Kidney tubule cell (primary cell): ENCODE measurements at places on chromosomes 13 and 19.

GRCh38 chr19:811506-812048 lies 10.2 kb downstream of the PLPPR3 start:
- DNase-seq, result no peak

- no peak for DNase-seq
Measured at GRCh38 chr13:29564373-29564772, 31.1 kb downstream of the SLC7A1 start.

DNA sequence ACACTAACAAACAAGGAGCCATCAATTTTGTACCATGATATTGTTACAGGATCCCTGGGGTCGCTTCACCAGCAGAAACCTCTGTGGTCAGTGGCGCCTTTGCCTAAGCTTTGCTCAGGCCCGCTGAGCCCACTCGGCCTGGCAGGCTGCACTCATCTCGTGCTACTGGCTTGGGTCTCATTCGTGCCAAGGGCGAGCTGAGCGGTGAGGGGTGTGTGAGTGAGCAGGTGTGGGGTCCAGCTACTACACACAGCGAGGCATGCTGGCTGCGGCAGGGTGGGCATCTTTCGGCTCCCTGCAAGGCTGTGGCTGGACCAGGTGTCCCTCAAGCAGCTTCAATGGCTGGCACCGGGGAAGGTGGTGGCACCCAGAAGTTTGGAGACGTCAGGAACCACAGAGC lies 19.1 kb downstream of the CPB2 start:
- DNase-seq, result no peak

DNA sequence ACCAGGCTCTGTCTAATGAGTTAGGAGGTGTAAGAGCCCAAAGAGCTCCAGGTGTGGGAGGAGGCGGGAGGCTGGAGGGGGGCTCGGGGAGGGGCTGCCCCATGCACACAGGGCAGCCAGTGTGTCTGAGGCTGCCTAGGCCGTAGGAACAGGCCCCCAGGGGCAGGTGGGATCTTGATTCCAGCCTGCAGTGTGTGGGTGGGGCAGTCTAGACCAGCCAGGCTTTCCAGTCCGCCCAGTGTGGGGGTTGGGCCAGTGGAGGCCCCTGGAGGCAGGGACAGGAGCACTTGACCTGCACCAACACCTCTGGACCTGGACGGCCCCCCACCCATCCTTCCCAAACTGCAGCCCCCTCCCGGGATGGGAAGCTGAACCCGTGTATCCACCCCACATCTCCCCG lies 5.4 kb upstream of the CAMSAP3 start:
- DNase-seq, result no peak

DNA sequence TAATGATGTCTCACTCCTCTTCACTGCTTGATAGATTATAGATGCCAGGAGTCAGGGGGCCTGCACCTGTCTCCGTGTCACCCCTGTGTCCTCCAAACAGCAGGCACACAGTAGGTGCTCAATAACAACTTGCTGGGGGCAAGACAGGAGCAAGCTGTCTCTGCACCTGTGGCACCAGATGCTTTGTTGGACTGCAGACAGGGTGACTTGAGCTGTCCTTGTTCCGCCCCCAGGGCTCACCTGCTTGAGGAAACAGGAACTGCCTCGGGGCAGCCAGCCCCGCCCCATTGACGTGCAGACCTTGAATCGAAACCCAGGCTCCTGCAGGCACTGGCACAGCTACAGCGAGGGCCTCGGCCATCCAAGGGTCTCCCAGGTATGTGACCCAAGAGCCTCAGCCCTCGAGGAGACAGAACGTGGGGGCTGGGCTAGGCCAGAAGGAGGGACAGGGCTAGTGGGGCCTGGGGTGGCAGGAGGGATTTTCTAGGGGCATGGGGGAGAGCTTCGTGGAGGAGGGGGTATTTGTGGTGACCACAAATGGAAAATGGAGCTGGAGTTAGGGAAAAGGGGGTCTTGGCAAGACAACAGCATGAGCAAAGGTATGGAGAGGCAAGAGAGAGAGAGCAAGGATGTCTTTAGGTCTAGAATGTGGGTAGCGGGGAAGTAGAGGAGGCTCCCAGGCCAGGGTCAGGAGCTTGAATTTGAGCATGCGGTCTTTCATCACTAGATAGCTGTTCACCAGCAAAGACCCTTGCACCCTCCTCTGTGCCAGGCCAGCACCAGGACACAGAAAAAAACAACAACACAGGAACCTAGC lies at the start of gene HSH2D:
Gene HSH2D (plus strand): TSS at position 287 of the 817 bp plus-strand sequence. CDS start 5,066 bp downstream, outside the sequence.
- DNase-seq, result peak; percentile 80

- no peak for DNase-seq
Measured at GRCh38 chr13:39811051-39811450, 155.6 kb downstream of the COG6 start.

GRCh38 chr19:9885077-9885552 lies 50.0 kb downstream of the PIN1 start:
- DNase-seq, result no peak

DNA sequence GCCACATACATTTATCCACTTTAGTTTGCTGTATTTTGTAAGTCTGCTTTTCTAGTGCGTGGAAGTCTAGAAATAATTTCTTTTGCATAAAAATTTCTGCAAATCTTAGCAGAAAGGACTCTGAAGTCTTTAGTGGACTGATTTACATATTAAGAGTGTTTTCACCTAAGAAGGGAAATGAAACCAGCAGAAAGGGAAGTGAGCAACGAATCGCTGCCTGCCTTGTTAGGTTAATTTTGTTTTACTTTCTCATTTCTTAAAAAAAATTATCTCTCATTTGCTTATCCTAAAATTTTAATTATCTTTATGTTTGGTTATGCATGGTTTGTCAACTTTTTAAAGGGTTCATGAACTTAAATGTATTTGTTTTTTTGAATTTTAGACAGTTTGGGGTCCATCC lies 767 bp upstream of the GPR18 start:
- DNase-seq, result no peak

- no peak for DNase-seq
Measured at GRCh38 chr19:23305555-23305954, 55.4 kb upstream of the ZNF724 start.

DNA sequence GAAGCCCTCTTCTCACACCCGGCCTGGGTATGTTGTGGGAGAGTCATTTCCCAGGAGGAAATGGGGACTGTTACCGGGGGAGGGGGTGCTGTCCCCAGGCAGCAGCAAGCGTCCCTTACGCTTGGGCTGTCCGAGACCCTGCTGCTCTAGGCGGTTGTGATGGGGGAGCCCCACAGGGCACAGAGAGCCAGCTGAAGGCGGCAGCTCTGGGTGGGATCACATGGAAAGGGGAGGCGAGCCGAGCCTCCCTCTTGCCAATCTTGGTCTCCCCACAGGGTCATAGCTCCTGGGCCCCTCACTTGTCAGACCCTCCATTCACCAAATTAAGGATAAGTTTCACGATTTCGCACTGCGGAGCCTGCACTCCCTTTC lies 22.0 kb downstream of the EPN1 start:
- DNase-seq, result no peak

DNA sequence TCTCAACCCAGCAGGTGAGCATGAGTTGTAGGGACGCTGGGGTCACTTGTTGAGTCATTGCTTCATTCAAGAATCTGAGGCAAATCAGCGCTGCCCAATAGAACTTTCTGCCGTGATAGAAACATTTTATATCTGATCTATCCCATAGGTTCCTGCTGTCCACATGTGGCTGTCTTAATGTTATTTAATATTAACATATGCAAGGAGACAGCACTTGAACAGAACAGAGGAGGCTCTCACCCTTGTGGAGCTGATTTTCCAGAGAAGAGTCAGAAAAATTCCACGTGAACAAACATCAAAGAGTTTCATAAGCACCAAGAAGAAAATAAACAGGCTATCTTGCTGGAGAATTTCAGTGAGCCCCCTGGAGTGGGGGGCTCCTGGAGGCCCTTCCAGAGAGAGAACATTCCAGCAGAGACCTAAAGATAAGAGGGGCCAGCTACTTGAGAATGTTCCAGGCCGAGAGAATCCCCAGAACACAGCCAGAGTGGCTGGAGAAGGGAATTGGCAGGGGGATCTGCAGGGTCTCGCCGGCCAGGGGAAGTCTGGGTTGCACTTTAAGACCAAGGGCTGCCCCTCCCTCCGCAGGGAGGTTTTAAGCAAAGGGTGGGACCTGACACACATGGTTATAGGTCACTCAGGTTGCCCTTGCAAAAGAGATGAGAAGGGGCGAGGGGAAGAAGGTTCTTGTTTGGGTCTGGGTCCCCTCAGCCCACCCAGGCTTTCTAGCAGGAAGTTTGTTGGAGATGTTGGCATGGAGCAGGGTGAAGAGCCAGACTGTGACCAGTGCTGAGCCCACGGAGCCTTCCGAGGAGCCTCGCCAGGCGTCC lies 135.7 kb downstream of the CRYL1 start:
- DNase-seq, result no peak

DNA sequence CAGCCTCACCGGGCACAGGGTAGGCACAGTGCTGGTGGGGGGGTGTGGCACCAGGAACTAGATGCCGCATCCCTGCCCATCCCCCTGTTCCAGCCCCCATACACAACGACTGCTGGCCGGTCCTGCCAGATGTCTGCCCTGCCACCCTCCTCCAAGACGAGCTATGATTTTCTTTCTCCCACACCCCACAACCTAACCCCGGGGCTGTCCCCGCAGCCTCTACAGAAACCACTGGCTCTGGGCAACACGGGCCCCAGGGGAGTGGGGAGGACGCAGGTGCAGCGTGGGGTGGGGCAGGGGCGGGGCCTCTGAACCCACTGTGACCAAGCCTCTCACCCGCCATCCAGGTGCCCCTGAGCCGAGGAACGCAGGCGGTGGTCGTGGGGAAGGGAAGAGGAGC lies 15.5 kb downstream of the PGLS start:
- DNase-seq, result no peak

GRCh38 chr13:97934590-97934989 lies 18.9 kb upstream of the IPO5 start:
- DNase-seq, result no peak

DNA sequence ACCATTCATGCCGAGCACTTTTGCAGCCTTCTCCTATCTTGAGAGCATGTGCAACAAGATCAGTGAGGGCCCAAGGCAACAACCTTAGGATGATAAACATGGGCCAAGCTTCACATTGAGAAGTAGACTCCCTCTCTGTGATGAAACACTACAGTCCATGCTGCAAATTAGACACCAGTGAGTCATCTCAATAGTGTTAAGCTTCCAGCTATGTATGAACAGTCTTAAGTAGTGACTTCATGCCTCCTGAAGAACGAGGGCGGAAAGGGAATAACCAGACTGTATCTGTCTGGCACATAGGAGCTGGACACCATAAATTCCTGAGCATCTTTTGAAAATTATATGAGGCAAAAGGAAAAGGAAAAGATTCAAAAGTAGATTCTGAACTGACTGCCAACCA lies 309.9 kb upstream of the SLITRK1 start:
- DNase-seq, result peak; percentile 53

DNA sequence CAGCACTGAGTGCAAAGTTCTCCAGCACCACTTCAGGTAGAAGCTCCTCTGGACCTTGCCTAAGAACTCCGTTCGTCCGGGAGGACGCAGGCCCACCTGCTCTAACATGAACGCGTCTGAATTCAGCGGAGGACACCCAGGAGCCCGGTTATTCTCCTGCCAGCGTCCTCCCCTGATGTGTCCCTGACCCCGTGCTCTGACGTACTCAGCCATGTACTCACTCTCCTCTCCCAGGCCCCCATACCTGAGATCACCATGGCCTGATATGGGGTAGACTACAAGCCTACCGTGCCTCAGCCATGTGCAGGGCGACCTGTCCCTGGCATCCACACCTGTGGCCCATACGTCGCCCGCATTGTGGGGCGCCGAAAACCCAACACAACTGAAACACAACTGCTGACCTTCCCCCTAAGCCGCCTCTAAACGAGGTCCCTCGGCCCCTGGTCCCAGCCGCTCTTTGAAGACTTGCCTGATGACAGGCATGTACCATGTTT lies 744 bp upstream of the ZNF584 start:
- DNase-seq, result peak; percentile 22

DNA sequence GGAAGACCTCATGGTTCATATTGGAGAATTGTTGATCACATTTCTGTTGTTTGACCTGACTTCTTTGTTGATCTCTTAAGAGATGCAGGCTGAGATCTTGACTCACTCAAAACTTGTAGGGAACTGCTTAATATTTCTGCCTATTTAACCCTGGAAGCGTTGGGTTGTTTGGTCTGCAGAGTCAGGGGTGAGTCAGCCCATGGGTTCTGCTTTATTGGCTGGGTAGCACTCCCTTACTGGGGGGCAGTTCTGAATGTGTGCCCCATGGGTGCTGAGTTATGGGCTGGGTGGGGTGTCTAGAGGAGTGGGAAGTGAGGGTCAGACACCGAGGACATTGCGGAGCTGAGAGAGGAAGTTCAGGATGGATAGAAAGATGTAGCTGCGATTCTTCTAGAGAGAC lies 87.9 kb downstream of the LRCH1 start:
- peak; percentile 82 for DNase-seq

GRCh38 chr13:38990693-38991092 lies at the start of gene STOML3:
Gene STOML3, minus strand, starts transcription at chr13:38990831. Its CDS starts 110 bp downstream, at chr13:38990721.
- DNase-seq, result no peak

GRCh38 chr13:99399623-99399974 lies 92.4 kb upstream of the GPR183 start:
- no peak for DNase-seq

GRCh38 chr19:10191347-10191746 lies 3.4 kb downstream of the DNMT1 start:
- no peak for DNase-seq

- DNase-seq, result peak; percentile 85
Measured at GRCh38 chr19:575527-576506, 3.4 kb downstream of the BSG start.

- DNase-seq, result no peak
Measured at GRCh38 chr13:49213997-49214916, 5.9 kb upstream of the MLNR start.

DNA sequence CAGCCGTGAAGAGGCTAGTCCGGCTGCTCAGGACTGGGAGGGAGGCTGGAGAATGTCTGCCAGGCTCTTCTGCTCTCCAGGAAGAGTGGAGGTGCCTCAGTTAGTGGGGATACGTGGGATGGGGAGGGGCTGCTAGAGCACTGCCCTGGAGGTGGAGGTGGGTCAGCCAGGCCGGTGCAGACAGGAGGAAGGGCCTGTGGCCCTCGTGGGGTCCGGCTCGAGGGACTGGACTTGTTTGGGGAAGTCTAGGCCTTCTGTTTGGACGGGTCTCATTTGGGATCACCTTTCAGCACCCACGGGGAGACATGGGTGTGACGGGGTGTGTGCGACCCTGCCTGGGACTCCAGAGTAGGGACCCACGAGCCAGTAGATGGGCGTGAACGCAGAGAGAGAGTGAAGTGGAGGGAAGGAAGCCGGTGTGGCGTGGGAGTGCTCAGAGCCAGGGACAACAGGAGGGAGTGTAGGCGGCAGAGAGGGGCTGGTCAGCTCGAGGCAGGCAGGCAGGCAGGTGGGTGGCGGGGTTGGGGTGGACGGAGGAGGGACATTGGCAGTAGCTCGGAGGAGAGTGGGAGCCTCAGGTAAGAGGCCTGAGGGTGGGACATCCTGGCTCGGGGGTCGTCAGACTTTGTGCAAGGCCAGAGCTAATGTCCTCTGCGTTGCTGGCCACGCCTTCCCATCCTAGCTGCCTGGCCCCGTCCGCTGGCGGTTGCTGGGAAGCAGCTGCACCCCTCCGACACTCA lies 11.5 kb downstream of the EPN1 start:
- no peak for DNase-seq

DNA sequence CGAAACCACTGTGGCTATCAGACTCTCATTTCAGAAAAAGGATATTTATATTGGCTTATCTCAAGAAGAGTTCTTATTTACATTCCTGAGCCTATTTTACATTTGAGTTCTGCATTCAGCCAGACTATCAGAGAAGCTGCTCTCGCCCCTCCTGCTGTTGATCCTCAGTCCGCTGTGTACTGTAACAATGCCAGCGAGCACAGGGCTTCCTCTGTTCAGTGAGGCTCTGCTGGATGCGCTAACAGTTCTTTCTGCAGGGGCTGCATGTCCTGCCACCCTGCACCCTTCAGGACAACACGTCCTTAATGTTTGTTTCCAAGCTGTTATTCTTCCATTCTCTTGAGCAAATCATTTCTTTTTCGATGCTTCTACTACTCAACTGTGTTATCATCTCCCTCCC lies 463.7 kb upstream of the SGCG start:
- DNase-seq, result no peak
